Stimulated activated CD4-positive, alpha-beta T cell treated with anti-CD3 and anti-CD28 coated beads, Interleukin-4, amount 100 ng/mL, for 24 hours (primary cell): ENCODE measurements at places on chromosomes 1 and 21.

GRCh38 chr1:119136401-119136800 is 4.1 kb downstream of the WARS2 start:
- DNase-seq = no peak

DNA sequence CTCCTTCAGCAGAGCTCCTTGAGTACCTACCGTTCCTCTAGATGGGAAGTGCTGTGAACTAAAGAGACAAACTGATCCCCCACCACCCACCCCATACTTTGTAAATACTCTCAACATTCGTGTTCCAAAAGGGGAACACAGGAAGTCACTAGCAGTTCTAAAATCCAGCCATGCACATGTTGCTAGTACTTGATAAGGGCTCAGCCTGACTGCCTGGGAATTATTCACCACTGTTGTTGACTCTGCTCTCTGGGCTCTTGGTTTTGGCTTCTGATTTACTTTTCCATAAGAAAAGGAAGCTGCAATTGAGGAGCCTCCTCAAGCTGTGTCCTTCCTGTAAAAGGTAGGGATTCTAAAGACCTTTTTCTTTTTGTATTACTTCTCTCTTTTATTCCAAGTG is 67.5 kb downstream of the IVNS1ABP start:
- DNase-seq = no peak

DNA sequence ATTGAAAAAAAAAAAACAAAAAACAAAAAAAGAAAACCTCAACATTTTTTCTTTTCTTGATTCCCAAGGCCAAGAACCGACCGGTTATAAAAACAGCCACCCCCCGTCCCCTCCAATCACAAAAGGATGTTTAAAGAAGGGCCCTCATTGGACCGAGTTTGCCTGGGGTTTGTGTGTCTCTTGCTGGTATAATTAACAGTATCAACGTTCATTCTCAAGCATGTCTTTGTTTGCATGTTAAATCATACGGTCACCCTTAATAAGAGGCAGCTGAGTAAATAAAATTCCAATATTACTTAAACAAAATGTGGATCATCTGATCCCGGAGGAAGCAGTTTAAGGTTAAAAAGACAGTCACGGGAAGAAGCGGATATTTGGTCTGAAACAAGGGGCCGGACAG is 201.1 kb downstream of the PRDM2 start:
- DNase-seq = no peak

- peak; percentile 52 for DNase-seq
Measured at GRCh38 chr1:206808615-206809014, 36.3 kb upstream of the IL10 start.

GRCh38 chr1:201648066-201648906 is 109.4 kb downstream of the NAV1 start:
- DNase-seq = no peak

GRCh38 chr1:23387494-23387893 is 17.9 kb upstream of the ZNF436 start:
- no peak for DNase-seq

- no peak for DNase-seq
Measured at GRCh38 chr1:167739752-167740151, 18.0 kb downstream of the MPZL1 start.

- no peak for DNase-seq
Measured at GRCh38 chr1:162235241-162235800, 141.3 kb downstream of the SPATA46 start.

DNA sequence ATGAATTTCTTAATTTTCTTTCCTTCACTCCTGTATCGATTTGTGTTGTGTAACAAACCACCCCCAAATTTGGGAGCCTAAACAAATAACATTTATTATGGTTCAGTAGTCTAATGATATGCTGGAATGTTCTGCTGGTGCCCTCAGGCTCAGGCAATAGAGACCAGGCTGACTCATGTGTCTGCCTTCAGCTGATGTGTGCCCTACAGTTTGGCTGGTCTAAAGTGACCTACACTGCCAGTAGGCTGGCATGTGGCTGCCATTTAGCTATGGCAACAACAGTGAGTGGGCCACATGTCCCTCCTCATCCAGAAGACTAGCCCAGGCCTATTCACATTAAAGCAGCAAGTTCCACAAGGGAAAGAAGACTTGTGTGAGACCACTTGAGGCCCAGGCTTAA is 115.8 kb downstream of the PTPRC start:
- no peak for DNase-seq

DNA sequence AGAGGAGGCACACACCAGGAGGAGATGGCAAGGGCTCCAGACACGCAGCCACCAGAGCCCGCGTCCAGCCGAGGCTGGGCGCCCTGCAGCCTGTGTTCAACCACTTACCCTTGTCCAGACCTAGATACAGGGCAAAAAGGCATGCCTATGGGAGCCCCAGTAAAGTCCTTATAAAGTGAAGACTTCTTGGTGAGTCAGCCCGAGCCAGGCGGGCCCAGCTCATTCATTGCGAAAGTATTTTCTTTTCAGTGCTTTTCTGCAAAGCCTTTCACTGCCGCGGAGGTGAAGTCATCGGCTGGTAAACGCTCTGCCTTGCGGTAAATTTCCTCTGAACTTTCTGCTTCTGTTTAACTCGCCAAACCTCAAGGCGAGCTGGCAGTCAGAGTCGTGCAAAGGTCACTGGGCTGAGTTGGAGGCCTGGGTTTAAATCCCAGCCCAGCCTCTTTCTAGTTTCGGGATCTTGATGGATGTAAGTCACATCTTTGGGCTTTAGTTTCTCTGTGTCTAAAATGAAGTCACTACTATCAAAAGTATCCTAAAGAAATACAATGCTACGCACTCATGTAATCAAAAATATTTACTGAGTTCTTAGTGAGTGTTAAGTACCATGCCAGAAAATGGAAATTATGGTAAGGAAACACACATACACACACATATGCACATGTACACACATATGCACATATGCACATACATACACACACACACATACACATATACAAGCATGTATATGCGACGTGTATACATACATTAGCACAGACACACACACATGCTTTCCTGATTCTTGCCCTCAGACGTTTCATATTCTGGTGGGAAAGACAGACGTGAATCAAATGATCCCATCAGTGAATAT is 54.7 kb upstream of the IFFO2 start:
- DNase-seq = peak; percentile 85

DNA sequence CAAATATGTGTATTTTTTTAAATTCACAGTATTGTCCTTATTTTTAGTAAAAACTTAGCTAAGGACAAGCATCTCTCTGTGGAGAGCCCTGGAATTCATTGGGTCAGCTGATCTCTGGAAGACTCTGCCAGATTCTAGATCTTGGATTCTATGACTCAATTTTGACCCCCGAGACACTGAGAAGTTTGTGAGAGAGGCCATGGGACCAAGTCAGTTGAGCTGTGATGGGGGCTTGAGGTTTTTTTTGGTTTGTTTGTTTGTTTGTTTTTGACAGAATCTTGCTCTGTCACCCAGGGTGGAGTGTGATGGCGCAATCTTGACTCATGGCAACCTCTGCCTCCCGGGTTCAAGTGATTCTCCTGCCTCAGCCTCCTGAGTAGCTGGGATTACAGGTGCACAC is 13.5 kb downstream of the SHISA4 start:
- no peak for DNase-seq
